Kasumi-1 (cell line): ENCODE measurements at places on chromosomes 1 and 21.

GRCh38 chr21:38747810-38748209 lies 57.9 kb upstream of the ETS2 start:
- DNase-seq: no peak

- DNase-seq: no peak
Observed at GRCh38 chr1:157151073-157151472, 12.9 kb upstream of the ETV3 start.

DNA sequence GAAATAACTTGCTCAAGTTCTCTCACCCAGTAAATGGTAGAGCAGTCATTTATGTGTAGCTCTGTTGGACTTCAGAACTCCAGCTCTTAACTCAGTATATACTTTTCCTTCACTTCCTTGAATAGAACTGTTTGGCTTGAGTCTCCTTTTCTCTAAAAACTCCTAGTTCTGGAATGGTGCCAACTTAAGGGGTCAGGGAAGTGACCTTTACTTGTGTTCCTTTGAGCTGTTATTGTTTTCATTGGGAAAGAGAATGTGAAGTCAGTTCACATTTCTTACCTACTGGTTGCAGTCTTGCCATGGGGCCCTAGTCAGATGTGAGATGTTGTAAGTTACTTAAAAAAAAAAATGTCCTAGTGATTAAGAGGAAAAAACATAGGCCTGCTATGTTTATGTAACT lies 77.0 kb upstream of the MACF1 start:
- DNase-seq: no peak

DNA sequence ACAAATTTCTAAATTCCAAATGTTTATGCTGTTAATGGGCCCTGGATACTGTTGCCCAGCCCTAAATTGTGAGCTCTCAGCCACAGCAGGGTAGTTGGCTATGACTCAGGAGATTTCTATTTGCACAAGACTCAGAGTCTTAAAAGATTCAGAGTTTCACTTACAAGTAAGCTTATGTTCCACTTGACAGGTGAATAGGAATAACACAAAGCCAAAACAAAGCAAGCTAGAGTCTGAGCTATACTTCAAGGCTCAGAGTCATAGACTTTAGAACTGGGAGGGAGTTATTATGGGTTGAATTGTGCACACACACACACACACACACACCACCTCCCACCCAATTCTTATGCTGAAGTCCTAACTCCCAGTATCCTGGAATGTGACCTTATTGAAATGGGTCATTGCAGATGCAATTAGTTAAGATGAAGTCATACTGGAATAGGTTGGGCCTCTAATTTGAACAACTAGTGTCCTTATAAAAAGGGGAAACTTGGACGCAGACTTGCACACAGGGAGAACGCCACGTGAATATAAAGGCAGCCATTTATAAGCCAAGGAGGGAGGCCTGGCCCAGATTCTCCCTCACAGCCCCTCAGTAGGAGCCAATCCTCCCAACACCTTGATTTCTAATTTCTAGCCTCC lies 30.2 kb downstream of the PRDX6 start:
- no peak for DNase-seq

DNA sequence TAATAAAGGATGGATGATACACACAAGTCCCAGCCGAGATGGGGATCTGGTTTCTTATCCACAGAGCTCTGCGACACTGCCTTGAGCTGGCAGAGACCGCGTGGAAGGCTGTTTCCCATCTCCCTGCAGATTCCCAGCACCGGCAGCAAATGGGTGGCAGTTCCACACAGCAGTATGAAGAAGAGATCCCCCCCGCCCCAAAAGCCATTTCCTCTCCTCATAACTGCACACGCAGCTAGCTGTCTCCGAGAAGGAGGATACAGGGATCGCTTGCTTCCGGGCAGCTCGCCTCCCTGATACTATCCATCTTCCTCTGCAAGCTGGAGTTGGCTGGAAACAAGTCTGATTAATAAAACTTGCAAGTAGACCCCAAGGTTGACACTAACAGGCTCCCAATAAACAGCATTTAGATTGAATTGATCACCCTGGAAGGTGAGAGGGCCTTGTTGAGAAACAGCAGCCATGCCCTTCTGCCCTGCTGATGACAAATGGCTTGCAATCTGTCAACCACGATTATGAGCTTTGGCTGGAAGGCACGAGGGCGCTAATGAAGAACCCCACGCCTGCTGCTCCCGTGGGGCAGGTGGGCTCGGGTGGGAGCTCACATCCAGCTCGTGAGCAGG lies 642.3 kb downstream of the AJAP1 start:
- DNase-seq: no peak

GRCh38 chr1:3779265-3779911 lies 6.8 kb downstream of the SMIM1 start:
- no peak for DNase-seq

- DNase-seq: no peak
Observed at GRCh38 chr1:248739572-248740205, 15.9 kb downstream of the LYPD8 start.

- no peak for DNase-seq
Observed at GRCh38 chr1:218611916-218612585, 266.9 kb downstream of the TGFB2 start.
